Eye (tissue), 1 donor: ENCODE measurements at places on chromosomes 5 and 9.
A peak's percentile ranks its signal among the peaks of the same experiment; 100 is the strongest.

- no peak for DNase-seq
Observed at GRCh38 chr9:38440516-38440915, 16.3 kb upstream of the IGFBPL1 start.

- DNase-seq: no peak
Observed at GRCh38 chr9:124248960-124249359, 8.8 kb upstream of the NEK6 start.

DNA sequence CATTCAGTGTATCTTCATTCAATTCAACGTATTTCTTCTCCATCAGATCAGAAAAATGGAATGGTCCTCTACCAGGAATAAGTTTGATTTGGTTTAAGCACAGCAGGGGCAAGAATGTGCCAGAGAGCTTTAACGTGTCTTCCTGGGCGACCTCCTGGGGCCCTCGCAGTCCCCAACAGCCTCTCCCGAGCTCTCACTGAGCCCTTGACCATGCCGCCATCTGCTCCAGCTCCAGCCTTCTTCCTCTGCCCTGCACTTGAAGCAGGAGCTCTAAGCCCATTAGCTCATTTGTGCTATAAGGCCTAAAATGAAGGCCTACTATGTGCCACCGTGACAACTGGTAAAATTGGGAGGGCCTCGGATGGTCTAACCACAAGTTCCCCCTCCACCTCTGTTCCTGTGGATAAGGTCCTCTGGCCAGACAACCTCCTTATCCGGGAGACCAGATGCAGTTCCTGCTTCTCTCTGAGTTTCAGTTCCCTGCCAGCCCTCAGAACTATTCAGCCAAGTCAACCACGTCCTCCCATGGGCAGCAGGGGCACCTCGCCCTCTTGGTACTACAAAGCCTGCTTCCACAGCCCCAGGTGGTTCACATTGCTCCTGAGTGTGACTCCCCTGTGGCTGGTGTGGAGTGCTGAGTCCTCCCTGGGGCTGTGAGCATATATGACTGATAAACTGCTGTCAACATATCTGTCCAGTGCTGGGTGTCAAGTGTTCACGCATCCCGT is 35.8 kb downstream of the C5orf15 start:
- no peak for DNase-seq

DNA sequence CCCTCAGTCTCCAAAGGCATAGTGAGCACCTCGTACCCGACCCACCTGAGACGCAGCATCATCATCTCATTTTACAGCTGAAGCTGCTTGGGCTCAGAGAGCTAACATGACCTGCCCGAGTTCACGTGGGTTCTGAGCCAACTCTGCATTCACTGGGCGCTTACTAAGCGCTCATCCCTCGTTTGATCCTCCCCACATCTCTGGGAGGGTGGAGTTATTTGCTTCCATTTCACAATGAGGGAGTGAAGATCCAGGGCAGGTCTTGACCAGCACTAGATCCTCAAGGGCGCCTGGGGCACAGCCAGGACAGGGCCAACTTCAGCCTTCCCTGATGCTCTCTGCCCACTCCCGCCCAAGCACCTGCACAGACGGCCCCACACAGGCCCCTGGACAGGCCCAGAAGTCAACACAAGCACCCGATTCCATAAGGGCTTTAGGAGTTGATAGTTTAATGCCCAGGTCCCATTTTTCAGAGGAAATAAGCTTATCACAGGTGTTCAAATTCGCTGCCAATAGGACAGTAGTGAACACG is 80.8 kb downstream of the HRH2 start:
- DNase-seq: no peak

DNA sequence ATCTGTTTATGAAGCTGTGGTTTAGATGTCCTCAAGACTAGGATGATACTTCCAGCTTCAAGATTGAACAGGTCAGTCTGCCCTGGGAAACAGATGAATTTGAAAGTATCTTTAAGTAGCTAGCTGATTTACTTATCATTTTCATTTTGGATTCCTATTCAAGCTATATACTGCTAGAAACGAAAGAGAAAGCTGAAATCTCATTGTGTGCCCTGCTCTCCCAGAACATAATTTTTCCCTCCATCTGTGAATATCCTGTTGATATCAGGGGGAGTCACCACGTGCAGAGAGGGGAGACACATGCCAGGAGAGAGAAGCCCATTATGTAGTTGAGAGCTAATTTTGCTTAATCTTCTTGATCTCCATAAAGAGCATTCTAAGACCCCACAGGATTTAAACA is 439.1 kb downstream of the NR2F1-AS1 start:
- DNase-seq: no peak

DNA sequence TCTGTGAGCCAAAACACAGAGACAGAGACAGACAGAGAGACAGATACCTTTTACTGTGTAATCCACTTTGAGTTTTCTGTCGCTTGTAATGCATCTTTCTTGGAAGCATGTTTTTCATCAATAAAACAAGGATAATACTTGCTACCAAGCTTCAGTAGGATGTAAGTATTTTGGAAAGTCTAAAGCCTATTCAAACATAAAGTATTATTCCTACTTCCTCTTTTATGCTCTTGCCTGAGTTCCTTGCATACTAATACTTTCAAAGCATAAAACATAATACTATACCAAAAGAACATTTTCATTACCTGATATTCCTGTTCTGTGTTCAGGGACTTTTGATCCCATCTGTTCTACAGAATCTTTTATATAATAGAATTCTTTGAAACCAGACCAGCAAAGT is 64.5 kb upstream of the SLC30A5 start:
- DNase-seq: no peak

- no peak for DNase-seq
Observed at GRCh38 chr5:73943397-73943796, 317.4 kb downstream of the ARHGEF28 start.

DNA sequence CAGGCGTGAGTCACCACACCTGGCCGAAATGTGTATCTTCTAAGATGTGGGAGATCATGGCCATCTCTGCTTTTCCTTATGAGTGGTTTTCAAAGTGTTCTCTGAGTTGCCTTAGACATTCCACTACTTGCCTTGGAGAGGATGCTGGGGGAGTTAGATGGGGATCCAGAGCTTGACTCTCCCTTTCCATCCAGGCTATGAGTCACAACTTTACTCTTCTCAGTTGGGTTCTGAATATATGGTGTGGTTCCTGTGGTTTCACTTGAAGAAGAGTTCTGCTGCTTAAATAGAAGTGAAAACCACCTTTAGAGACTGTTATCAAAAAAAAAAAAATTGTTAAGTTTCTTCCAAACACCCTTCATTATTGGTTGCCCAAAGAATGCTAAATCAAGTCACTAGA is 217.6 kb downstream of the ZNF608 start:
- DNase-seq: no peak

- DNase-seq: no peak
Observed at GRCh38 chr5:179427032-179427675, 81.9 kb upstream of the ADAMTS2 start.

DNA sequence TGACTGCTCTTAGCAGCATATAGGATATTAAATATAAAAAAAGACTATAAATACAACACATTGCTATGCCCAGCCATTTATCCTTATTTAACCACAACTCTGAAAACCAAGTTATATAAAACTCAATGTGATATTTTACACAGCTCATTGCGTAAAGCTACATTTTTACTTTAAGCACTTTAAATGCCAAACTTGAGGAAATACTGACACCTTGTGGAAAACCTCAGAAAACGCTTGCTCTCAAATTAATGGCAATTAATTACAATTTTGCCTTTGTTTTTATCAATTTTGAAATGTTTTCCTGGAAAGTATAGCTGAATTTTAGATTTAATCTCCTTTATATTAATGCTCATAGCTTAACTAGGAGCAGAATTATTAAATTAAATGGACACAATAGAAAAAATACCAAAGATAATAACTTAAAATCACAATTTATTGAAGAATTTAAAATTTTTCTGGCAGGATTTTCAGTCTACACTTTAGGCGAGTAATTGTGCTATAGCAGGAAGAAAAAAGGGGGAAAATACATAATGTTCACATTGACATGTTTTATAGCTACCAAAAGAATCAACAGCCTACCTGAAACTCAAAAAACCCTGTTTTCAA is 25.2 kb upstream of the PLAC8L1 start:
- DNase-seq: peak; percentile 64

GRCh38 chr5:40165789-40166728 is 513.7 kb upstream of the PTGER4 start:
- DNase-seq: peak; percentile 11

GRCh38 chr9:5690278-5690677 is 61.4 kb downstream of the RIC1 start:
- no peak for DNase-seq

DNA sequence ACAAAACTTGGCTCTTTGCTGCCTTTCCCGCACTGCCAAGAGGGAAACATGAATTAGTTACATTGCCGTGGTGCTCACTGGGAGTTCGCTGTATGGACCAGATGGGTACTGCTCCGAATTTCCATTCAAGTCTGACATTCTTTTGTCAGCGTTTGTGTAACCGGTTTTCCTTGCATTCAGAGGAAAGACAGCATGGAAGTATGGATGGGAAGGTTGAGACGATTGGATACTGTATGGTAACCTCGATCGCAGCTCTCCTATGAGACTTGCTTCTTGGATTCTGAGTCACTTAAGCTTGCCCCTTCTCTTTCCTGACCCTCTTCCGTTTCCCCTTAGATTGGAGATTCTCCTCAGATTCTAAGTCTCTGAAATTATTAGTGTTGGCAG is 625 bp upstream of the UBLCP1 start:
- no peak for DNase-seq

- no peak for DNase-seq
Observed at GRCh38 chr9:69805962-69806515, 14.6 kb upstream of the CFAP95 start.

GRCh38 chr9:87619346-87619745 is 106.6 kb upstream of the CTSL start:
- DNase-seq: no peak

- DNase-seq: no peak
Observed at GRCh38 chr5:172956936-172957335, 2.3 kb upstream of the RPL26L1 start.

DNA sequence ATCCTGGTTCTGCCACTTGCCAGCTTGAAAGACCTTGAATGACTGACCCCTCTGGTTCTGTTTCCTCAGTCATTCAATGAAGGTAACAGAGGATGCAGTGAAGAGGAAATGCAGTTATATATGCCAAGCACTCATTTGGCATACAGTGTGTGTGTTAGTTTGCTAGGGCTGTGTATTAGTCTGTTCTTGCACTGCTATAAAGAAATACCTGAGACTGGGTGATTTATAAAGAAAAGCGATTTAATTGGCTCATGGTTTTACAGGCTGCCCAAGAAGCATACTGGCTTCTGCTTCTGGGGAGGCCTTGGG is 8.6 kb upstream of the WHRN start:
- peak; percentile 0 for DNase-seq

GRCh38 chr9:136925414-136926153 is 19.0 kb downstream of the FBXW5 start:
- no peak for DNase-seq

DNA sequence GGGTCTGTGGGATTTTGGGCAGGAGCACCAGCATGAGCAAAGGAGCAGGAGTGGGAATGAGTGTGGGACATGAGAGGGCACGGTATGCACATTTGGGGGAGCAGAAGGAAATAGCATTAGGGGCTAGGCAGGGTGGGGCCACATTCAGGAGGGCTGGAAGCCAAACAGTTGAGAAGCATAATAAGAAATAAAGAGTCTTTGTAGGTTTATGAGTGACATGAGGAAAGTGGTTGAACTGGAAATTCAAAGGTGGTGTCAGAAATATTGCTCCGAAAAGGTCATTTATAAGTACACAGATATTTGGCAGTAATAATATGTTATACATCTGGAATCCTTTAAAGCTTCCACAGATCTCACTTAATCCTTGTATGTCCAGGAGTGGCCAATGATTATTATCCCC is 26.4 kb downstream of the ARHGEF28 start:
- DNase-seq: no peak

DNA sequence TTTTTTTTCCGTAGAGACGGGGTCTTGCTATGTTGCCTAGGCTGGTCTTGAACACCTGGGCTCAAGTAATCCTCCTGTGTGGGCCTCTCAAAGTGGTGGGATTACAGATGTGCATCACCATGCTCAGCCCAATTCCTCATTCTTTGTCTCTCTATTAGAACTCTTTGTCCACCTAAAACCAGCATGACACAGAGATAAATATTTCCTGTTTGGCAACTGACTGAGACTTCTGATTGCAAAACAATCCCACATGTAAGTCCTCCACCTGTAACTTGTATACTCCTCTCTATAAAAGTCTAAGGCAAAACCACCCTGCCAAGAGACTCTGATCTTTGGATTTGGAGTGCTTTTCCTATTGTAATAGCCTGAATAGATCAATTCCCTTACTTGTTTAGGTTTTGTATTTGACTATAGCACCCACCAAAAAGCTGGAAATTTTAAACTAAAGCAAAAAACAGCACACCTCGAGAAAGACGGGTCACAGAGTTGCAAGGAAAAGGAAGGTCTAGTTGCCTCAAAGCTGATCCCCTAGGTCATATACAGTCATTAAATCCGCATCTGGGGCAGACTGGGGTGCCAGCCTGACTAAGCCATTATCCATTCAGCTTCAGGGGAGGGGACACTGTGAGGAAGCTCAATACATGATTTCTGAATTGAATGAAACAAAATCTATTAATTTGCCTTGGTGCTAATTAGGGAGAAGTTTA is 13.5 kb upstream of the KIF27 start:
- DNase-seq: no peak

DNA sequence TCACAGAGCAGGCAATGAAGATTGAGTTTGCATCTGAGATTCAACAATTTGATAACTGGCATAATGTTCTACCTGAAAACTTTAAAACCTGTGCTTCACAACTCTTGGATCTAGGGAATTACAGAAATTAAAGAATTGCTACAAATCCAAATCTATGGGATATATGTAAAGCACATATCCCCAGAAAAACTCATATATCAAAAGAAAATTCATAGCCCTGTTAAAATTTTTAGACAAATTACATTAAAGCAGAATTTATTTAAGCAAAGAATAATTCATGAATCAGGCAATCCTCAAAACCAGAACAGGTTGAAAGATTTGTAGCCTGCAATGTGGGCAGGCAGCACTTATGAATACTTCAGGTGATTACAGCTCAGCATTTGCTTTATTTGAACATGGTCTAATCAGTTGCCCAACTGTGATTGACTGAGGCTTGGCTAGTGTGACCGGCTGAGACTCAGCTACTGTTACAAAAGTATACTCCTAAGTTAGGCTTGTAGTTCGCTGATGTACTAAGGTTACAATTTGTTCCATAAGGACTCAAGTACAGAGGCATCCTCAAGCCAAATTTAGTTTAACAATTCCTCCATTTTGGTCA is 10.3 kb upstream of the UBTD2 start:
- no peak for DNase-seq
